ENCODE measurements at places on chromosomes 4 and X.

GRCh38 chr4:1463088-1463926 is 57.1 kb upstream of the NKX1-1 start:
- no peak for DNase-seq

DNA sequence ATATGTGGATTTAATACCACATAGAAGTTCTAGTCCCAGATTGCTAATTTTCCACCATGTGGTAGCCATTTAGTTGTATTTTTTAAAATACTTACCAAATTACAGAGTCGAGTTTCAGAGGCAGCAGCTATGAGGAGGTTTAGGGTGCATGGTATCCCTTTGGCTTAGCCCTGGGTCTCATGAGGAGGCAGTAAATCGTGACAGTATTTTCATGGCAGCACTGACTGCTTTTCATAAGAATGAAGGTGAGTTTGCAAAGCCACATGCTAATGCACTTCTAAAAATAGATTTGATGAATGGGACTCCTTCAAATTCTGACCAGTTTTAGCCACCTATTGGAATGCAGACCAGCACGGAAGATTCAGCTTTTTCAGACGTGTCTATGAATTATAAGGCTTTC is 114.0 kb upstream of the FRG1 start:
- no peak for DNase-seq

GRCh38 chrX:86507331-86507730 is 359.1 kb downstream of the DACH2 start:
- no peak for DNase-seq

- no peak for DNase-seq
These were observed 44.8 kb upstream of the HERC6 start for GRCh38 chr4:88333741-88334405.

- DNase-seq = no peak
These were observed 48.8 kb upstream of the AFAP1 start for GRCh38 chr4:7988437-7988836.

GRCh38 chr4:14434483-14434882 is 567.8 kb upstream of the CPEB2 start:
- DNase-seq = no peak

DNA sequence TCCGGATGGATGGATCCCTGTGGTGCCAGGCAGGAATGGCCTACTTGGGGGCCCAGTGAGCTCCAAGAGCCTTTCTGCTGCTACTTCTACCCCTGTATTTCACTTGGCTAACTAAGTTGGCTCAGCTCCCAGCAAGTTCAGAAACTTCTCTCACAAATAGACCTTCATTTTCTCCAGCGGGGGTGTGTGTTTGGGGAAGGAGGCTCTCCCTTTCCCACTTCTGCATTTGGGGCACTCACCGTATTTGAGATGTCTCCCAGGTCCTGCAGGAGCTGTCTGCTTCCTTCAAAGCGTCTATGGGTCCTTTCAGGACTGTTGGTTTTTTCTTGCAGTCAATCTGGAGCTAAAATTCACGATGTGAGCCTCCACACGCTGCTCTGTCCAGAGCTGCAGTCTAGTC is 197.7 kb downstream of the SPANXN3 start:
- no peak for DNase-seq

DNA sequence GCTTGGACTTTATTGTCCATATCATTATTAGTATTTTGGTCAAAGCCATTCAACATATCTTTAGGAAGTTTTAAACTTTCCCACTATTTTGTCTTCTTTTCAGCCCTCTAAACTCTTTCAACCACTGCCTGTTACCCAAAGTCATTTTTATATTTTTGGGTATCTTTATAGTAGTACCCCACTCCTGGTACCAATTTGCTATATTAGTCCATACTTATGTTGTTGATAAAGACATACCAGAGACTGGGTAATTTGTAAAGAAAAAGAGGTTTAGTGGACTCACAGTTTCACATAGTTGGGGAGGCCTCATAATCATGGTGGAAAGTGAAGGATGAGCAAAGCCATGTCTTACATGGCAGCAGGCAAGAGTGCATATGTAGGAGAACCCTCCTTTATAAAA is 271.4 kb downstream of the KLHL4 start:
- no peak for DNase-seq

- no peak for DNase-seq
These were observed 70.1 kb downstream of the CHM start for GRCh38 chrX:85977218-85977617.

- no peak for DNase-seq
These were observed 49.7 kb upstream of the DHRSX start for GRCh38 chrX:2550328-2551020.

DNA sequence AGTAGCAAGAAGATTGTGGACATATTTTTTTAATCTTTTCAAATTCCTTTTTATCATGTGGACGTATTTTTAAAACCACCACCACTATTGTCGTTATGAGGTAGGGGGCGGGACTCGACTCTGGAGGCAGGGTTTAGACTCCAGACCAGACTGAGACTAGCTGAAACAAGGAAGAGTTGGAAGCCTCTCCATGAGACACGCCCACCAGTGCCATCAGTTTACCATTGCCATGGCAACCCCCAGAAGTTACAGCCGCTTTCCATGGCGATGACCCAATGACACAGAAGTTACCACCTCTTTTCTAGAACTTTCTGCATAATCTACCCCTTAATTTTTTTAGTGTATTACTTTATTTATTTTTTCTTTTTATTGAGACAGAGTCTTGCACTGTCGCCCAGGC is 8.7 kb downstream of the MRFAP1 start:
- no peak for DNase-seq

- DNase-seq = no peak
These were observed 39.3 kb downstream of the EVC start for GRCh38 chr4:5750052-5750945.

- DNase-seq = no peak
These were observed 35.9 kb upstream of the PAPSS1 start for GRCh38 chr4:107755841-107756356.

DNA sequence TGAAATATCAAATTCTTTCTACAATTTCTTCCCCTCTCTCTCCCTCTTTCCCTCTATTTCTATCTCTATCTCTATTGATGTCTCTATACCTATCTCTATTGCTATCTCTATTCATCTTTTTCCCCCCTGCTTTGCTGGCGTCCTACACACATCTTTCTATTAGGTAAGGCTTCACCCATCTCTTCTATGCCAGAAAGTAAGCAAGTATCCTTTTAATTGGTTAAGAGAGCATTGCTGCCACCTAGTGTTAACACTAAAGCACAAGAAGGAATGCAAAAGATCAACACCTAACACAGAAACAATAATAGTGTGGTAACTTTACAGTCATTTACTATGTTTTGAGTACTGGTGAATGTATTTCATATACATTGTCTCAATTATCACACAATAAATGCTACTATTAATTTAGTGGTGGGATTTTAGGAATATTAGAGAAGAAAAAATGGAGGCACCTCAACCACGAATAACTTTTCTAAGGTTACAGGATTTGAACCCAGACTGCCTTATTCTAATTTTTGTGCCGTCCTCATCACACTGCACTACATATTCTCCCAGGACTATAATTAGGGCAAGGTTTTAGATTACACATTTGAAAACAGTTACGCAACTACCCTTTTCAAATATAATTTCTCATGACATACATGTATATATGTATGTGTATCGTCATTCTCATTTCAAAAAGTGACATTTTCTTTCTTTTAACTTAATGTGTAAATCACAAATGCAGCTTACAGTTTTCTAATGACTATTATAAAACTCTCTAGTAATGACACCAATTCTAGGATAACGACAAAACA is 3.7 kb upstream of the C4orf36 start:
- DNase-seq = peak; percentile 4

DNA sequence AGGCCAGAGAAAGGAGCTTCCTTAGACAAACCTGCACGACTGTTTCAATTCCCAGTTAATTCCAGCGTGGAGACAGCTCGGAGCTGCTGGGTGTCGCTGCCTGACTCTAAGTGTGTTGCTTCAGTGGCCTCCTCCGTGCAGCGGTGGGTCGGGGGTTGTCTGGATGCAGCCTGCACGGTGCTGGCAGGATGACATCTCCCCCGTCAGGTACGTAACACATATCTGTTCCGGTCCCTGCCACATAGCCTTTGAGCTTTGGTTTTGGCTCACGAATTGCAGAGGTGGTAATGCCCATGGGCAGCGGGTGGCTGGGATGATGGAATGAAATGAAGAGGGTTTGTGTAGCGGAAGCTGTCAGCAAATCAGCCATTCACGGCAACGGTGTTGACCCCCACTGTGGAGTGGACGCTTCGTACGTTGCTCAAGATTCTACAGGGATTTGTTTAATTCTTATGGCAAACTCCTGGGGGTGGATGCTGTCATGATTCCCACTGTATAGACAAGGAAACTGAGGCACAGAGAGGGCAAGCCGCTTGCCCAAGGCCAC is 33.7 kb upstream of the HMX1 start:
- DNase-seq = no peak

GRCh38 chrX:100647739-100648138 is 3.7 kb downstream of the SRPX2 start:
- DNase-seq = no peak

GRCh38 chr4:35963383-35963782 is 280.9 kb downstream of the ARAP2 start:
- no peak for DNase-seq

DNA sequence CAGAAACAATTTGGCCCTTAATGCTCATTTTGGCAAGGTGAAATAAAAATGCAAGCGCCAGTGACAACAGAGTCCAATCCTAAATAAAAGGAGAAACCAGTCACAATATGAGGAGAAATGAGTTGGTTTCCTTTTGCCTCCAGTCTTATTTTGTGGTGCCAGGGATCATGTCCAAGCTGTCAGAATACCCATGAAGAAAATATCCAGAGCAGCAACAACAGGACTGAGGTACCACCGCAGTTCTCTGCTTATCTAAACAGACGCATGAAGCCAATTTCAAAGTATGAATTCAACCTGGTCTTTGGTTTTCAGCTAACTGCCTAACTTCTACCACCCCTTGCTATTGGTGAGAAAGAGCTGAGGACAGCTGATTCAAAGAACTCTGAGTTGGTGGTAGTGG is 199.9 kb upstream of the MAGEB2 start:
- DNase-seq = no peak

GRCh38 chrX:4588466-4588865 is 875.0 kb upstream of the PRKX start:
- DNase-seq = no peak

All from stimulated activated naive CD4-positive, alpha-beta T cell (primary cell).